ENCODE measurements at places on chromosomes 6 and 20. TPM values are rescaled to one million over a fixed set of nuclear protein-coding genes. Genes with fewer than 3 reads are reported as not detected.

The TBX18 gene
- 9.8 TPM for total RNA-seq

The SCGN gene
- total RNA-seq, result not detected

The SLCO4A1 gene
- total RNA-seq, result 45.9 TPM

The KIF13A gene
- total RNA-seq, result 43.0 TPM

The LPA gene
- total RNA-seq, result 0.49 TPM

The FAM209B gene
- not detected for total RNA-seq

The PNISR gene
- total RNA-seq, result 133 TPM

The CD93 gene
- 45.4 TPM for total RNA-seq

The MCM9 gene
- 25.8 TPM for total RNA-seq

The HRH3 gene
- not detected for total RNA-seq

The MYL9 gene
- total RNA-seq, result 246 TPM

The GNRH2 gene
- total RNA-seq, result not detected

The HS3ST5 gene
- total RNA-seq, result not detected

The NAA20 gene
- 28.2 TPM for total RNA-seq

The ATP6V1G2 gene
- 5.4 TPM for total RNA-seq

The SAPCD1 gene
- not detected for total RNA-seq

The GRM1 gene
- not detected for total RNA-seq

The ATP9A gene
- total RNA-seq, result 35.8 TPM

The NINL gene
- 11.5 TPM for total RNA-seq

The TPD52L1 gene
- 85.0 TPM for total RNA-seq

The DNAAF9 gene
- total RNA-seq, result 18.4 TPM

The DEF6 gene
- 23.1 TPM for total RNA-seq

The SLC17A2 gene
- total RNA-seq, result not detected

The CDH22 gene
- 1.7 TPM for total RNA-seq

The HEY2 gene
- 0.98 TPM for total RNA-seq

The WFDC10B gene
- total RNA-seq, result not detected

The IL20RA gene
- total RNA-seq, result 21.9 TPM

The TREML1 gene
- not detected for total RNA-seq

The SLC17A3 gene
- total RNA-seq, result not detected

The PI3 gene
- total RNA-seq, result 234 TPM

The CHRNA4 gene
- 0.25 TPM for total RNA-seq

The CLPSL1 gene
- not detected for total RNA-seq

The SLC32A1 gene
- total RNA-seq, result not detected

The EEF1E1 gene
- total RNA-seq, result 53.0 TPM

The DST gene
- 460 TPM for total RNA-seq
